Hippocampal formation (tissue), 2 donors: ENCODE measurements at places on chromosomes 11 and 22.

DNA sequence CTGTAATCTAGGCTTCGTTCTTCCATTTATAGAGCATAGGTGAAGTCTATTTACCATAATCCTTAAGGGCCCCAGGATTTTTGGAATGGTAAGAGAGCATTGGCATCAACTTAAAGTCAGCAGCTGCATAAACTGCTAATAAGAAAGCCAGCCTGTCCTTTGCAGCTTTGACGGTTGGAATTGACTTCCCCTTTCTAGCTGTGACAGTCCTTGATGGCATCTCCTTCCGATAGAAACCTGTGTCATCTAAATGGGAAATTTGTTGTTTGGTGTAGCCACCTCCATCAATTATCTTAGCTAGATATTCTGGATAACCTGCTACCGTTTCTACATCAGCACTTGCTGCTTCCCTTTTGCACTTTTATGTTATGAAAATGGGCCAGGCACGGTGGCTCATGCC lies 58.0 kb upstream of the GLYATL1B start:
- no peak for DNase-seq

DNA sequence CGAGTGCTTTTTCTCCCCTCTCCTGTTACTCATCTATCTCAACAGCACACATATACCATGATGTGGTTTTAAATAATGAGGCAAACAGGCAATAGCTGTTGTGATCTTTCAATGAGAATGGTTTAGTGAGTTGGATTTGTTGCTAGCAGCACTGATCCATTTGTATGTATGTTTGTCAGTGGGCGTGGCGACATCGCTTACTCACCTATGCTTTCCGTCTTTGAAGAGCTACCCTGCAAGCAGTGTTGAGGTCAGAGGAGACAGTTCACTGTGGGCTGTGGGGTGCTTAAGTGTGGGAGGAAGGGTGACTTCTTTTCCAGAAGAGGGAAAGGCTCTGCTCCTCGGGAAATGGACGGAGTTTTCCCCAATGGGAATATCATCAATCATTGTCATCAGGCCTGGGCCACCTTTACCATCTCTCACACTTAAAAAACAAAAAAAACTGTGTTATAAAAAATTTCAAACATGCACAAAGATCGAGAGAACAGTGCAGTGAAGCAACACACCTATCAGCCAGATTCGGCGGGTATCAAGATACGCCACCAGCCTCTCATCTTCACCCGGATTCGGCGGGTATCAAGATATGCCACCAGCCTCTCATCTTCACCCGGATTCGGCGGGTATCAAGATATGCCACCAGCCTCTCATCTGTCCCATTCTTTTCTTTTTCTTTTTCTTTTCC lies 83.8 kb downstream of the TBC1D22A start:
- no peak for DNase-seq

- no peak for DNase-seq
Measured at GRCh38 chr22:19234126-19234896, 55.8 kb upstream of the SLC25A1 start.

GRCh38 chr11:30984442-30984816 lies 385.1 kb downstream of the DCDC1 start:
- no peak for DNase-seq

DNA sequence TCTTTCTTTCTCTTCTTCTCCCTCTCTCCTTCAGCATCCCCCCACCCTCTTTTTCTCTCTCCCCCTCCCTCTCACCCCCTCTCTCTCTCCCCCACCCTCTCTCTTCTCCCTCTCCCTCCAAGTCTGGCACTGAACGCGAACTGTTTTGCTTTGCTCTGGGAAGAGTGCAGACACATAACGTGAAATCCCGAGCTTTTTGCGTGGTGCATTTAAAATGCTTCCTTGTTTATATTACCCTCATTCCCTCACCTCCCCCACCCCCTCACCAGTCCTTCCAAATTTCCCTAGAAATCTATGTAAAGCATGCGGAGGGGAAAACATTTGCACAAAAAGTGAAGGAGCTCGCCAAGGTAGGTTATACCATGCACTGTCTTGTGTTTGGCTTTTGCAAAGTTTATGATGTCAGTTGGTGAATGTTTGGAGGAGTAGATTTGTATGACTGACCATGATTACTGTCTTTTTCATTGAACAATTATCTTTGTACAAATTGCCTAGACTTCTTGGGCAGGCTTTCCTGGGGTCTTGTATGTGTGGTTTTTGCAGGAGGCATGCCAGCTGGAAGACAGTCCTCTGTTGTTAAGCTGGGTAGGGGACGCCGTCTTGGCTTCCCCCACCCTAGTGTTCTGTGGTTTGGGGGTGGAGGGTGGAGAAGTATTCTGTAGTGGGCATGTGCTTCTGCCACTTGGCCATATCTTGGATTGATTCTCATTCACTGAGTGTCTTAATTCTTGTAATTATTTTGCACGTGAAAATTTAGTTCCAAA lies 123.7 kb upstream of the HSD17B12 start:
- DNase-seq = no peak
